Adrenal gland (tissue), 19 donors: ENCODE measurements at places on chromosomes 5 and 9. TPM values are rescaled to one million over a fixed set of nuclear protein-coding genes. Genes with fewer than 3 reads are reported as not detected.

DNA sequence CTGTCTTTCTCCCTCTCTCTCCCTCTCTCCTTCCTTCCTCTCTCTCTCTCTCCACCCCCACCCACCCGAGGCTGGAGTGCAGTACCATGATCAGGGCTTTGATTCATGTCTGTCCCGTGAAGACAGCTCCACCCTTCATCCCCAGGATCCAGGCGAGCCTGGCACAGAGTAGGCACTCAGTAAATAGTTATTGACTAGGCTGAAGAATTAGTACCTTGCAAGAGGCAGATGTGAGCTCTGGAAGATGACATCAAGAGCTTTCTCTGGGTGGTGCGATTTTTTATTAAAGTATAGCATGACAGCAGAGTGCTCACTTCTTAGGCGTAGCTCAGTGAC is 24.0 kb upstream of the WDR38 start:
- no peak overlapping the region for H3K27ac ChIP-seq

GRCh38 chr5:74167206-74167929 is 473.2 kb downstream of the ENC1 start:
- no peak overlapping the region for H3K4me3 ChIP-seq
- DNase-seq: peak; percentile 21
- no peaks in the 10 kb centered on the region for H3K36me3 ChIP-seq
- H3K4me1 ChIP-seq: peaks cover 9% of the 10 kb centered on the region

Gene NR5A1
- 198 TPM for total RNA-seq

- H3K4me1 ChIP-seq: peaks cover 24% of the 10 kb centered on the region
- H3K4me3 ChIP-seq: peak overlapping the region; percentile 88
- no peaks in the 10 kb centered on the region for H3K36me3 ChIP-seq
Observed at GRCh38 chr9:35690614-35691333, 1.0 kb upstream of the TPM2 start.

GRCh38 chr9:35732800-35733541 is 505 bp downstream of the CREB3 start:
- H3K27ac ChIP-seq: peak overlapping the region; percentile 88
- peak; percentile 48 for DNase-seq
- H3K4me3 ChIP-seq: peak overlapping the region; percentile 47
- H3K4me1 ChIP-seq: peaks cover 50% of the 10 kb centered on the region
- H3K36me3 ChIP-seq: no peaks in the 10 kb centered on the region

- no peak overlapping the region for H3K4me3 ChIP-seq
- H3K36me3 ChIP-seq: no peaks in the 10 kb centered on the region
- H3K27me3 ChIP-seq: no peaks in the 10 kb centered on the region
- H3K4me1 ChIP-seq: no peaks in the 10 kb centered on the region
- DNase-seq: no peak
- H3K27ac ChIP-seq: no peak overlapping the region
Observed at GRCh38 chr9:123250504-123250903, 17.9 kb downstream of the STRBP start.

- no peak overlapping the region for H3K27ac ChIP-seq
- H3K4me1 ChIP-seq: no peaks in the 10 kb centered on the region
- peaks cover 4% of the 10 kb centered on the region for H3K27me3 ChIP-seq
- DNase-seq: no peak
Observed at GRCh38 chr9:108392877-108393276, 462.9 kb downstream of the ACTL7B start.
